ENCODE measurements at places on chromosomes 4 and X.

DNA sequence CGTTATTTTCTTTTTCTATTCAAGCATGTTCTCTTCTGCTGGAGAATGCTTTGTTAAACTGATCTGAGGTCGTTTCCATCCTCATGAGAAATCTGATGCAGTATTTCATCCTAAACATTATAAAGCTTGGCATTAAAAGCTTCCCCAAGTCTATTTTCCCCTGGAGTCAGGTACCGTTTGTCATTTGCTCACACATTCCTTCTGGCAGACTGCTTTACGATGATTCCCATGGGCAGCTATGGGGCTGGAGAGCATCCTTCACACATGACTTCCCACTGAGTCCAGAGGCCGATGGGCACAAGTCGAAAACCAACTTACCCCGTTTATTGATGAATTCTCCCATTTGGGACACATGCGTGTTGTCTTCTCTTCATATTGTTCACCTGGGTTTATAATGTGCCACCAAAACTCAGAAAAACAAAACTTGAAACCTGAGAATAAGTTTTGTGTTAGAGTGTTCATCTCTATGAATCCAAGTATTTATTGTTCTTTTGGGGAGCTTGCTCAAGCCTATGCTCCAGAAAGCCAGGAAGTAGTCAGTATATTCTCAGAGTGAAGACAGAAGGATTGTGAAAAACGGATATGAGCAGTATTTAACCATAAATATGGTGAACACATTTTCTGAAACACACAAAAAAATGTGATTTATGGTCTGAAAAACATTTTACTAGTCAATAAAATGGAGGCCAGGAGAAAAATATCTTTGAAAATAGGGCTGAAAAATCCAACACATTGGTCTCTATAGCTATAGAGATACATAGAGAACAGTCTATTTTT, 298.8 kb upstream of the NOCT start:
- no peak for DNase-seq

GRCh38 chr4:90542216-90542615, 415.0 kb downstream of the CCSER1 start:
- DNase-seq = no peak

- DNase-seq = peak; percentile 85
These were observed 2.7 kb upstream of the RENBP start for GRCh38 chrX:153947009-153947769.

DNA sequence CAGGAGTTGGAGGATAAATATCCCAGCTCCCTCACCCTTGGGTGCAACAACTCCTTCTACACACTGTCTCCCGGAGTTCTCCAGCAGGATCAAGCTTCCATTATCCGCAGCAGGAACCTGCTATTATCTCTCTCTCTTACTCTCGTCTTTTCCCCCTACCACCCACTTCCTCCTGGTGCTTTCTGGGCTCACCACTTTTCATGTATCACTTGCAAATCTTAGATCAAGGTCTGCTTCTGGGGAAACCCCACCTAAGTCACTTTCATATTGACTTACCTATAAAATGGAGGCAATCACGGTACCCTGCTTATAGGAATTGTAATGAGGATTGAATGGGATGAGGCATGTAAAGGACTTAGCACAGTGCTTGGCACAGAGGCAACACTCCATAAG, 589.5 kb downstream of the BCOR start:
- DNase-seq = no peak

DNA sequence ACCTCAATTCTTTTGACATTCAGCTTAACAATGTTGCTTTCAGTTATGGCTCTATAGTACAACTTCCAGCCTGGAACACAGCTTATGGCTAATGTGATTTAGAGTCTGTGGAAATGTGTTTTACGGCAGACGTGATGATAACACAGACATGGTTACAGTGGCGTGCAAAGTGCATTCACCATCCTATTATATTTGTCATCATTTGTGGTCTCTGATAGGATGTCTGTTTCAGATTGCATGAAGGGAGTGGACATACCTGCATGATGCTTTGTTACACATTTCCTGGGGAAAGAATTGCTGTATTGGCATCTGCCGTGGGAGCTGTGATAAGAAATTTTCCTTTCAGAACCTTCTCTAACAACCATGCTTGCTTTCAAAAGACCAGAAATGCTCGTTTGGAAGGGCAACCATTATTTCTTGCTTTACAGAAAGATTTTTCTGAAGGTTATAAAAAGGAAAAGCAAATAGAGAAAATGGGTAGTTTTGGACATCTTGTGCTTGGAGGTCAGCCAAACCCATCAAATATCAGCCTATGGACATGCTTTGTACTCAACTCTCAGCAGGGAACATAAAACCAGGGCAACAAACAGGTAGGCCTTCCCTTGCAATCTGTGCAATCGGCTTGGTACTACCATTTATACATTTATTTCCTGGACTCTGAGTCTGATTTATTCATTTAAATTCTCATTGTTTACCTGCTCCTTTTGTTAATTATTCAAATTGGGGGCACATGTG, 273.9 kb downstream of the TLL1 start:
- DNase-seq = no peak

DNA sequence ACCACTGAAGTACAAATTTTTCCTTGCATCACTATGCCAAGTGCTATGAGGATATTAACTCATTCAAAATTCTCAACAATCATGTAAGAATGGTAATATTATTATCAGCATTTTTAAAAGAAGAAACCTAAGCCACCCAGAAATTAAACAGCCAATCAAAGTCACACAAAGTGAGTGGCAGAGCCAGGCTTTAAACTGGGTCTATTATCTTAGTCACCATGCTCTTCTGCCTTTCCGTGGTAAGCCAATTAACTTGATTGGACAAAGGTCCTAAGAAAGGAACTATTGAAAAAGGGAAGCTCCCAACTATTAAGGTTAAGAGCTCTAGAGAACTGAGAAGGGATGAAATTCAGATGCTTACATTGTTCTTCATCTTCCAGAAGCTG, 111.5 kb downstream of the ASB9 start:
- DNase-seq = no peak

DNA sequence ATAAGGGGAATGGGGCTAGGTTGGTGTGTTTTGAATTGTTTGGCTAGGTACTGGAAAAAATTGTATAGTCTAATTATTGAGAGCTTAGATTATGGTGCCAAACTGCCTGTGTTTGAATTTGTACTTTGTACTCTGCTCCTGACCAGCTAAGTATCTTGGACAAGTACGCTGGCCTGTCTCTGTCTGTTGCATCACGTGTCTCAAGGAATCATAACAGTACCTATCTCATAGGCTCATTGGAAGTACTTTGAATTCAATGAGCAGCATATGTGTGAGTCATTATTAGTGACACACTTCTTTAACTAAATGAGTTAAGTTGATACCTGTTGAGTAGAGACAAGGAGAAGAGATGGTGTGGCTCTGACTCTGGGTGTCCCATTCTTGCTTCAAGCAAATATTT, 69.5 kb upstream of the MND1 start:
- DNase-seq = no peak

- DNase-seq = no peak
These were observed 137.2 kb upstream of the HS3ST1 start for GRCh38 chr4:11565899-11566298.

- DNase-seq = no peak
These were observed 41.5 kb downstream of the SMARCA5 start for GRCh38 chr4:143554728-143555597.

GRCh38 chr4:3387154-3387942, 54.4 kb upstream of the HGFAC start:
- DNase-seq = no peak

- no peak for DNase-seq
These were observed 59.6 kb upstream of the RASSF6 start for GRCh38 chr4:73679836-73680235.

DNA sequence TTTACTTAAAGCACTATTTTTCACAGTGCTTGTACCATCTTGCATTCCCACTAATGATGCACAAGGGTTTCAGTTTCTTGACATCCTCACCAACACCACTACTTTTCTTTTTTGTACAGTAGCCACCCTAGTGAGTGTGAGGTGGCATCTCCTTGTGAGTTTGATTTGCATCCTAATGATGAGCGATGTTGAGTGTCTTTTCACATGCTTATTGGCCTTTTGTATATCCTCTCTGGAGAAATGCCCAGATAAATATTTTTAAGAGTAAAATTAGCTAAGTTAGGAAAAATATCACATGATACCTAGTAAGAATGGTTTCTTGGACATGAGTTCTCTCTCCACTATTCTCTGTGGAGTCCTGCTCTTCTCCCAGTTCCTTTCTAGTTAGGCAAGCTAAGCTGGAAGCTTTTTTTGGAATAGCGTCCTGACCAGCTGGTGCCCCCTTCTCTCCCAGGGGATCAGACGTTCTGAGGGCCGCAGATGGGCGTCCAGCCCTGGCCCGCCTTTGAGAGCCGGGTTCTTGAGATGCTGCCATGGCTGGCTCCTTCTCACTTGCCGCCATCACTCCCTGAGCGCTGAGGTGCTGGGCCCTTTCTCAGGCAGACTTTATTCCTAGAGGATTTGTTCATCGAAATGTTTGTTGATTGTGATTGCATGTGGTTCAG, 132.1 kb downstream of the ARHGAP10 start:
- no peak for DNase-seq

GRCh38 chrX:139554991-139555675, 24.6 kb downstream of the F9 start:
- no peak for DNase-seq

- no peak for DNase-seq
These were observed 23.3 kb upstream of the FRG1 start for GRCh38 chr4:189917161-189917891.

DNA sequence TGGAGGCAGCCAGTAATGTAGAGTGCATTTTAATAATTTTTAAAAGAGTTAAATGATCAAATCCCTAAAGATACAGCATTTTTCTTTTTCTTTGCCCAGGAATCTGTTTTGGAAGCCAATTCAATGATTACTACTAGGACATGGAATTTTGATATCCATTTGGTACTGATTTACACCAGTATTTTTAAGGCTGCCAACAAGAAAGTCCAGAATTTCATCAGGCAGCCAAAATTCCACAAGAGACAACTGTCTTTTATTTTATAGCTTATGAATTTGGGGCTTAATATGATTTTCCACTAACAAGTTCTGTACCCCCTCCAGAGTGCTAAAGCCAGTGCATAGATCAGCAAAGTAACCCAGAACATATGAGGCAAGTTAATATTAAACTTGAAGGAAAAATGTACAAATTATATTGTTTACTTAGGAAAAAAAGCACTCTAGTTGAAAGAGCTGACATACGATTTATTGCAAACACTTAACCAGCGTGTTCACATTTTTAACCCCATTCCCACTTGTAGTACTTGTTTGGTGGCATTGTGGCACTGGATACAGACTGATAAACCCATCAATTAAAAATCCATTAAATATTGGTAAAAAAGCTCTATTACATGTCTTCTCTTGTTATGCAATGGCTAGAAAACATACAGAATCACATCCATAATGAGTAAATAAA, 259.7 kb downstream of the DCHS2 start:
- no peak for DNase-seq

- DNase-seq = no peak
These were observed 55.0 kb upstream of the GAB1 start for GRCh38 chr4:143281507-143282190.

- no peak for DNase-seq
These were observed 886 bp upstream of the NDST3 start for GRCh38 chr4:118033148-118034052.

GRCh38 chr4:54085284-54085683, 14.7 kb upstream of the GSX2 start:
- no peak for DNase-seq

GRCh38 chr4:61714387-61714911, 514.3 kb downstream of the ADGRL3 start:
- DNase-seq = no peak

DNA sequence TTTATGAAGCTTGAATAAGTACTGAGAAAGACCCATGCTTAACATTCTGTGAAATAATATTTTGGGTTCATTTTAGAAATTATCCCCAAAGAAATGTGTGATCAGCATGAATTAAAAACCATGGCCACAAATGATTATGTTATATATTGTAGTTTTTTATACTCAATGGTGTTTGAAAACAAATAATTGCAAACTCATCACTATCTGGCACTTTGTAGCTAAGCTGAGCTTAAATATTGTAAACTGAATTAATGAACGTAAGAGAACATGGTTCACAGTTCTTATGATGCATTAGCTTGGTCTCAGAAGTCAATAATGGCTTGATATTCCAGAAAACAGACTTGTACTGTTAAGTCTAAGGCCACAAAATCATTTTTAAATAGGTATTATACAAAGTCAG, 24.6 kb upstream of the ASB5 start:
- no peak for DNase-seq

- no peak for DNase-seq
These were observed 117.7 kb downstream of the ADAM29 start for GRCh38 chr4:175035905-175036304.

DNA sequence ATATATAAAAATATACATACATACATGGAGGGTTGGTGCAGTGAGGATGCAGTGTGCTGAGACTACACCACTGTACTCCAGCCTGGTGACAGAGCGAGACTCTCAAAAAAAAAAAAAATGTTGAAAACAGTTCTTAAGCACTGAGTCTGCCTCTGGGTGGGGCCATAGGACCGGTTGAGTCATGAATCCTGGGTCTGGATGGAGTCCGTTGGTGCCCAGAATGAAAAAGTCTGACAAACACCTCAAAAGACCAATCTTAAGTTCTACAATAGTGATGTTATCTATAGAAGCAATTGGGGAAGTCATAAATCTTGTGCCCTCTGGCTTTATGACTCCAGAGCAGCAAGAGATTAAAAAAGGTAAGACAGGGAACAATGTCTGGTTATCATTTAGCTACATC, 70.4 kb downstream of the FGFBP1 start:
- no peak for DNase-seq

- no peak for DNase-seq
These were observed 1.5 kb downstream of the CFAP97 start for GRCh38 chr4:185201977-185202962.

GRCh38 chr4:104596189-104596588, 101.5 kb upstream of the CXXC4 start:
- no peak for DNase-seq

- DNase-seq = no peak
These were observed 54.3 kb downstream of the ADGRL3 start for GRCh38 chr4:61254406-61254805.

- DNase-seq = no peak
These were observed 270.3 kb upstream of the HS3ST1 start for GRCh38 chr4:11698846-11699590.

DNA sequence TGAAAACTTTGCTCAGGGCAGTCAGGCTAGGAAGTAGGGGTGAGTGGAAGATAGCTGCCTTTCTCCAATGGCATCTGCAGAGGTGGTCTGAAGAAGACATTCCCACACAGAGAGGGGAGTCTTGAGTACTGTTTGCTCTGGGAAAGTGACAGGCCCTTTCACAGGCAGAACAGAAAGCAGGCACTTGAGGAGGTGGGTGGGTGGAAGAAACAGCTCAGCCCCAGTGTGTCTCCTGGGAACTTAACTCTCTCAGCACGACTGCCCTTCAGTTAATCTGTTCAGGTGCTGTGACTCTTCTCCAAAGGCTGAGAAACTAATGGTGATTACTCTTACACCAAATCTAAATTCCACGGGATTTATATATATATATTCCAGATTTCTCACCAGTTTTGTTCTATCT, 28.3 kb downstream of the ENOPH1 start:
- DNase-seq = no peak
